ENCODE measurements at places on chromosomes 12 and 14.

- no peak for DNase-seq
Measured at GRCh38 chr14:103186241-103186822, 63.1 kb downstream of the TNFAIP2 start.

DNA sequence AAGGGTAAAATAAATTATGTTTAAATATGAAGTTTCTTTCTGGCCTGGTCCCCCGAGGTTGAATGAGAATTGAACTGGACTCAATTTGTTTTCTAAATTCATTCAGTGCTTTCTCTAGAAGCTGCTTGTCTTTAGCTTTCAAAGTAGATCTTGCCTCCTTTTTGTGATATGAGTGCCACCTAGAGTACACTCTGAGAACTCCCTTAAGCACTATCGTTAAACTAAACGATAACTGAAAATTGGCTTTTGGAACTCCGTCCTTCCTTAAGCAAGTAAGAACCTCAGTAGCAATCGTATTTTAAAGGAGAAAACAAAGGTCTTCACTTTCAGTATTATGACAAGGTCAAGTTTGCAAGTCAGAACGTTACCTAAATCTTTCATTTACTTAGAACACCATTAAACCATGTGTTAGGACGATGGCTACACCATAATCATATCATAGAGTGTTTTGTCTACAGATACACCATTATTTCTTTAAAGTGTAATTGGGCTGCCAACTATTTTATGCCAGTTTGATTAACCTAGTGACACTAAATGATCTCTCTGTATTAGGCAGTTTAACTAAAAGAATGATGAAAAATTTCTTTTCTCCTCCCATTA lies 364.8 kb downstream of the SNAPC1 start:
- DNase-seq, result peak; percentile 44

- no peak for DNase-seq
Measured at GRCh38 chr12:26359576-26359975, 164.2 kb downstream of the SSPN start.

- no peak for DNase-seq
Measured at GRCh38 chr12:49680075-49680474, 27.1 kb downstream of the FMNL3 start.

DNA sequence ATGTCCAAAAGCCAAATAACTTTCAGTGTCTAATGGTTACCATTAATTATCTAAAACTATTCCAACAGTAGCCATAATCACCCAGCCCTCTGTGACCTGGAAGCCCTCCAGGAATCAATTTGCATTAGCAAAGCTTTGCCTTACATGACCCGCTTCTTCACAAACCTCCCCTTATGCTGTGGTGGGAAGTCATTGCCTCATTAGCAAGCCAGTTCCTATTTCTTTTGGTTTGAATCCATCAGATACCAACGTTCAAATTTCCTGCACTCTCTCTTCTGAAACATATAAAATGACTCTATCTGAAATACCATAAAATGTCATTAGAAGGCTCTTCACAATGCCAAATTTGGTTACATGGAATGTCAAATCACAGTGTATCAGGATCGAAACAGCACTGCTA lies 268.3 kb upstream of the PRKD1 start:
- no peak for DNase-seq

- peak; percentile 49 for DNase-seq
Measured at GRCh38 chr12:53078425-53079225, 565 bp downstream of the SPRYD3 start.

- no peak for DNase-seq
Measured at GRCh38 chr12:110636516-110636915, 22.6 kb downstream of the TCTN1 start.

GRCh38 chr12:53465679-53466078 lies 13.8 kb downstream of the PCBP2 start:
- DNase-seq, result no peak

DNA sequence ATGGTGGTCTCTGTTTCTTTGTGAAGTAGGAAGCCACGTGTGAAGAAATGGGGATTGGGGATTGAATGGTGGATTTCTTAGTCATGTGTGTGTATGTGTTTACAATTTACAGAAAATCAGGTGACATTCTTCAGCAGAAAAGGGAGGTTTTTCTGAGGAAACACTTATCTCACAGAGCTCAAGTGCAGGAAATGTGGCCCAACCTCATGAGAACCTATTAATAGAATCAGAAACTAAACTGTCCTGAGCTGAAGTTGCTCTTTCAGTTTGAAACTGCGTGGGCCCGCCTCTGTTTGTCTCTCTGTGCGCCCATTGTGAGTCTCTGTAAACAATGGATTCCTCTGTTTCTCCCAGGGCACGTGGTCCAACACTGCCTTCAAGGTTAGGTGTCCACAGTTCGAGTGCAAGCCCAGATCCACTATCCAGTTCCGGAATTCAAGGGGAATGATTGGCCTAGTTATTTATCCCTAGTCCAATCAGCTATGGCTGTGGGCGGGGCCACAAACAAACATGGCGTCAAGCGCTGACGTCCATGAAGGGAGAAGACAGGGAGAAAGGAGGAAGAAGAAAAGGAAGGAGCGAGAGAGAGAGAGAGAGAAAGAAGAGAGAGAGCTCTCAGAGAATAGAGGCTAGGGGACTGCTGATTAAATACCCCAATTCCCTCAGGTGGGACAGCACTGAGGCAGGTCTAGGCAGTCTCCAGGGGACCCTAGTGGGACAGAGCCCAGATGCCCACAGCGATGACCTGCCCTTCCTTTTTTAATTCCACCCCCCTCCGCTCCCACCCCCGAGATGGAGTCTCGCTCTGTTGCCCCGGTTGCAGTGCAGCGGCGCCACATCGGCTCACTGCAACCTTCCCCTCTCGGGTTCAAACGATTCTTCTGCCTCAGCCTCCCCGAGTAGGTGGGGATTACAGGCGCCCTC lies 31.4 kb upstream of the C12orf76 start:
- DNase-seq, result peak; percentile 83

- no peak for DNase-seq
Measured at GRCh38 chr12:12495536-12495935, 67.1 kb downstream of the DUSP16 start.

GRCh38 chr14:47120645-47121044 lies 469.1 kb upstream of the RPL10L start:
- no peak for DNase-seq

- DNase-seq, result no peak
Measured at GRCh38 chr14:76963372-76963771, 65.1 kb downstream of the IRF2BPL start.

DNA sequence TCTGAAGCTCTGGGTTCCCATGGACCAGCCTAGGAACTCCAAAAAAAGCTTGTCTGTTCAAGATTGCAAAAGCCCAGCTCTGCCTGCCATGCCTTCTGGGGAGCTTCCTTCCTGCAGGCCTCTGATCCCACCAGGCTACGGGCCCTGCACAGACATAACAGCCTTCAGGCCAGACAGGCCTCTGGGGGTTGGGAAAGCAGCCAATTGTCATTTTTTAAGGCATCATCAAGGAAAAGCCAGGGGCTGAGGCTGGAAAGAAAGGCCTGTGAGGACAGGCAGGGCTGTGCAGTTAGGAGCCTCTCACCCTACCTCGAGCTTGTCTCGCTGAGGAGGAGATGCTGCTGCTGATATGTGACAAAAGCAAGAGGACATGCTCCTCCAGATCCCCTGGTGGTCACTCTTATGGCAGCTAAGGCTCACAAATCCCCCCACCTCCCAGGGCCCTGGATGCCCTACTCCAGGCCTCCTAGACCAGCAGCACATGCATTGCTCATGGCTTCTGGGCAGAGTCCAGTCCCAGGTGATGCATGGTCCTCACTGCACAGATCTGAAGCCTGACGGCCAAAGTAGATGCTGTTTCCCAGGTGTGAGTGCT lies 2.9 kb downstream of the TMEM229B start:
- DNase-seq, result no peak

GRCh38 chr14:33441633-33442032 lies 503.0 kb downstream of the NPAS3 start:
- DNase-seq, result no peak

DNA sequence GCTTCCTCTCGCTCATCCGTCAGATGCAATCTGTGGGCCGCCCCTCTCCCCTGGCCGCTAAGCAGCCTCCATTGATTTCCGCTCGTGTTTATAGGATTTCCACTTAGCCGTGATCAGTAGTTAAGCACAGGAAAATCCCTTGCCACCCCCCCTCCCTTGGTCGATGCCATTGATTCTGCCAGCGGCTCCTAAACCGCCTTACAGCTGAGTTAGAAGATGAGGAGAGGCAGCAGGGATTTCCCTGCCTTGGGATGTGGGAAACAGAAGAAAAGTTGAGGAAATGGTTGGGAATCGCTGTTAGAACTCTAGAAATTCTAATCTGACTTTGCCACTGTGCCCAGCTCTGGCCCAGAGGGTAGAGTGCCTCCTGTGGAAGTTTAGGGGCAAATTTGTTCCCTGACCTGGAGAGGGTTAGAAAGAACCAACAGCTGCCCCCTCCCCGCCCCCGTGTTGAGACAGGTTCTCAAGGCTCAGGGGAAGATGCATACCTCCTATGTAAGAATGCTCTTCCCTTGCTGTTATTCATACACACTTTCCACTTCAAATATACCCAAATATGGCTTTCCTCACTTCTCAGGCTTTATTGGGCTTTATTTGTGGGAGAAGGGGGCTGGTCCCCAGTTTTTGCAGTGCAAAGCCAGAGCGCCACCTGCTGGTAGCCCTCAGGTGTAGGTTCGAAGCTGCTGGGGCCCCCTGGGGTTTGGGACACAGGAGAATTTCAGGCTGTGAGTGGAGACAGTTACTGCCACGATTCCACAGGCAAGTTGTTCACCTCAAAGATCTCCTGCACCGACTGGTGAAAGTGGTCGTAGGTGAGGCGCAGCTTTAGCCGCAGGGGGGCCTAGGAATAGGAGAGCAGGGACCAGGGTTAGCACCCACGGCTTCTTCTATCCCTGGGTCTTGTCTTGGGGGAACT lies 3.2 kb downstream of the THTPA start:
- DNase-seq, result peak; percentile 64

DNA sequence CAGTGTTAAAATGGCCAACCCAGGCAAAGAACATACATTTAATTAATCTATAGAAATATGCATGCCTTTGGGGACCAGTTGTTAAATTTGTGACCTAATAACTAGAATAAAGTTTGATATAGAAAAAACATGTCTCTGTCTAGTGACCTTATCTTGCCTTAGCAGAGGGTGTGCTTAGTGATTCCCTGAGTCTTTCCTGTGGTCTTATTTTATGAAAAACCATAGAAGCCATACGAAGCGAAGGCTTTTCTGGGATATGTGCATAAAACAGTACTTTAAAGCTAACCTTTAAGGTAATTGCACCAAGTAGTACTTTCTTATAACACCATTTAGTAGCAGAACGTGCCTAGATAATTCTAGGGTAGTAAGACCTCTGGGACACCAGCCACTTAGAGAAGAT lies 379.4 kb downstream of the ZFP36L1 start:
- DNase-seq, result no peak

DNA sequence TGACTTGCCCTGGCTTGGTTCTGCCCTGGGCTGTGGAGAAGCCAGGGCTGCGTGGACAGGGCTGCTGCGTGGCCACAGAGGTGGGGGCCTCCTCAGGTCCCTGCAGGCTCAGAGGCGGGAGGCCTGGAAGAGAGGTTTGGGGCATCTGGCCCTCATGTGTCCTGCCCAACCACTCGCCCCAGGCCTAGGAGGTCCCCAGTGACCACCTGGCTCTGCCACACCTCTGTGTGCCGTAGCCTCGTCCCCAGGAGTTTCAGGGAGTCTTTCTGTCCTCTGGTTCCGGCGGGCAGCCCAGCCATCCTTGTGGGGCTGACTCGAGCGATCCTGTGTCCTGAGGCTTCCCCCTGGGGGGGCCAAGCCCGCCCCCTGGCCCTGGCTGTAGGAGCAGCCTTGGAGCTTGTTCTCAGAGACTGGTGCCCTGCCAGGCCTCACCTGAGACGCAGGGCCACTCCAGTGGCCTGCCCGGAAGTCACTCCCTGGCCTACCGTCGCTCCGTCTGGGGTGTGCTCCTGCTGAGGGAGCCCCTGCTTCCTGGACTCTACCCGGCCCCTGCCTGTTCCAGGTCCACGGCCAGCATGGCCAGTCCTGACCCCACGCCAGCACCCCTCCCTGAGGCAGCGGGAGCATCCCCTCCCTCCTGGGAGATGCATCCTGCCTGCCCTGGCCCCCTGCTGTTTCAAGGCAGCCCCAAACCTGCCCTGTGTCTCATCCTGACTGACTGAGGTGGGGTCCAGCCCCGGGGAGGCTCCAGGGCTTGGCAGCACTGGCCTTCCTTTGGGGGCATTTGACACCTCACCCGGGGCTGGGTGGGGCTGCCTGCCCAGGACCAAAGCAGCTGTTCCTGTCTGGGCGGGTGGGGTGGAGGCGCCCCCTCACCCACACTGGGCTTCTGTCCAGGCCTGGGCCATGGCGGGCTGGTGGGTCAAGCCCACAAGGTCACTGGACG lies 13.9 kb downstream of the ASPG start:
- DNase-seq, result no peak

GRCh38 chr12:6958609-6959057 lies 7.5 kb downstream of the PTPN6 start:
- DNase-seq, result no peak

DNA sequence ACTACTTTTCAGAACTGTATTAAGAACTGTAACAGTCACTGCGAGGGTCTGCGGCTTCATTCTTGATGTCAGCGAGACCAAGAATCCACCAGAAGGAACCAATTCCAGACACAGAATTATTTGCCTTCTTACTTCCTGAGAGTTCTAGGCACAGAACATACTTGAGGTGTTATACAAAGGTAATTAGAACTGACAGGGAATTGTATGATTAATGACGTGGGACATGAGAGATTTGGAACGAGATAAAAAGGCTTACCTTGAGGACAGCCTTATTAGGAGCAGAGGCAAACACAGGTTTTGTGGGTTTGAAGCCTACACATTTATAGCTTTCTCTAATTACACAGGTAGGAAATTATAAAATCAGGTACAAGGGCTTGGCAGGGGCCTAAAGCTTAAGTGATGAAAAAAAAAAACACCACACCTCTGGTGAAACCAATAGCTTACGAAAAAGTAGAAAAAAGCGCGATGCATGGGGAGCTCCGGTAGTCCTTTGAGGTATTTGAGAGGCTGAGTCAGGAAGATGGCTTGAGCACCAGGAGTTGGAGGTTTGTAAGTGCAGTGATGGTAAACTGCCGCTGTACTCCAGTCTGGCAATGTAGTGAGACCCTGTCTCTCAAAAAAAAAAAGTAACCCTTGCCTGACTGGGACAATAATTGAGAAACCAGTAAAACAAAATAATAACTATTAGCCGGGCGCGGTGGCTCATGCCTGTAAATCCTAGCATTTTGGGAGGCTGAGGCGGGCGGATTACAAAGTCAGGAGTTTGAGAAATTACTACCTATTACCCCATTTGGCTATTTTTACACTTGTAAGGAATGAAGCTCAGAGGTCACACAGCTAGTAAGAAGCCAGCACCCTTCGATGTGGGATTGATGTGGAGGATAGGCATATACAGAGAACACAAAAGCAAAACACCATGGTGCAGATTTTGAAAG lies 795 bp upstream of the ACOT2 start:
- peak; percentile 39 for DNase-seq

GRCh38 chr12:48077111-48077510 lies 28.8 kb downstream of the SENP1 start:
- DNase-seq, result no peak

- DNase-seq, result no peak
Measured at GRCh38 chr14:93720981-93721483, 67.3 kb downstream of the PRIMA1 start.

GRCh38 chr14:33671556-33671955 lies 279.3 kb downstream of the EGLN3 start:
- no peak for DNase-seq

GRCh38 chr12:90301561-90302133 lies 593.0 kb upstream of the ATP2B1 start:
- no peak for DNase-seq

All from CD4-positive, alpha-beta T cell treated with Interleukin-2 at 100 ng/mL for 4 hours (primary cell).